ENCODE measurements at places on chromosomes 2 and 18.

DNA sequence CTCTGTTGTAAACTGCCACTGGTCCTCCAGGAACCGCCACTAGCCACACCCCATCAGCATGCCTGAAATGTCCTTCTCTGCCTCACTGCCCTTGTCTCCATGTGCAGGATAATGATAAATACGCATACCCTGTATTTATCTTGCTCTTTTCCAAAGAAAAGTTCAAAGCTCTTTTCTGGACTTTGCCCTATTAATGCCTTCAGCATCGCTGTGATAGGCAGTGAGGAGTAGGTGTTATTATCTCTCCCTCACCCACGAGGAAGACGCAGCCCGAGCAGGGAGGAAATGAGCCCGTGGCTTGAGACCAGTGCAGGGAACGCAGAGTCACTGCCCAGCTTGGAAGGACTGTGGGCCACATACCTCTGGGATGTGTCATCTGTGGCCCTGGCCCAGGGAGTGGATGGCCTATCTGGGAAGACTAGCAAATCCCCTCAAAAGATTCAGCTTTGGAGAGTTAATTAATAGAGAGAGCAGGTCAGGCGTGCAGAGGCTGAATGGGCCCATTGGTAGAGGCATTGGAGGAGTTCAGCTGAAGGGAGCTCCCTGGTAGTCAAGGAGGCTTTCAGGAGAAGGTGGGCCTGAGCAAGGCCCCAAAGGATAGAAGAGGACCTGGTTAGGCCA lies 39.5 kb upstream of the MCFD2 start:
- DNase-seq: no peak

DNA sequence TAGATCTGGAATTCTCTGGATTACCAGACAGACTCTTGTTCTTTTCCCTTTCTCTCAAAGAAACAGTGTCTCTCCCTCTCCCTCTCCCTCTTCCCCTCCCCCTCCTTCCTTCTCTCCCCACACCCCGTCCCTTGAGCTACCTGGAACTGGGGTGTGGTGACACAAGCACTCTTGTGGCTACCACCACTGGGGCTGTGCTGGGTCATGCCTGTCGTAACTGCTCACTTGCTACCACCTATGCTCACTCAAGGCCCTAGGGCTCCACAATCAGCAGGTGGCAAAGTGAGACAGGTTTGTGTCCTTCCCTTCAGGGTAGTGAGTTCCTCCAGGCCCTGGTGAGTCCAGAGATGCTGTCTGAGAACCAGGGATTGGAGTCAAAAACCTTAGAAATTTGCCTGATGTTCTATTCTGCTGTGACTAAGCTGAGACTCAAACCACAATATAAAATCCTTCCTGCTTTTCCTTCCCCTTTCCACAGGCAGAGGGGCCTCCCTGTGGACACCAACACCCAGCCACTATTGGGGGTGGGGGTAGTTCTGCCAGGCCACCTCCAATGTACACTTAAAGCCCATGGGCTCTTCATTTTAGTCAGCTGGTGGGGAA lies 70.8 kb downstream of the OXER1 start:
- peak; percentile 85 for DNase-seq

DNA sequence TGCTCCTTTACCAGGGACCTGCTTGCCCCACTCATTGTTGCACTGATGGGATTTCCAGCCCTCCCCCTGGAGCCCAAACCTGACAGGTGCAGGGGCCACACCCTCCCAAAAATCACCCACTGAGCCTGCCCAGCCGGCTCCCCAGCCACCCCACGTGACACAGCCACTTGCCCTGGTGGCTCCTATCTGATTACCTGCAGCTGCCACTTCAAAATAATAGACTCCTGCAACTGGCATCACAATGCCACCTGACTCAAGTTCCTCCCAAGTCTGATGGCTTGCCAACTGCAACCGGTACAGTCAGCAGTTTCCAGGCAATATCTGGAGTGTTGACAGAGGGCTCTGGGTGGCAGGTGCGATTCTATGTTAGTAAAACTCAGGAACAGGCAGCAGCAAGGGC lies 66.2 kb downstream of the CRACDL start:
- no peak for DNase-seq

- DNase-seq: no peak
These were observed 123.9 kb downstream of the MC4R start for GRCh38 chr18:60248336-60249330.

DNA sequence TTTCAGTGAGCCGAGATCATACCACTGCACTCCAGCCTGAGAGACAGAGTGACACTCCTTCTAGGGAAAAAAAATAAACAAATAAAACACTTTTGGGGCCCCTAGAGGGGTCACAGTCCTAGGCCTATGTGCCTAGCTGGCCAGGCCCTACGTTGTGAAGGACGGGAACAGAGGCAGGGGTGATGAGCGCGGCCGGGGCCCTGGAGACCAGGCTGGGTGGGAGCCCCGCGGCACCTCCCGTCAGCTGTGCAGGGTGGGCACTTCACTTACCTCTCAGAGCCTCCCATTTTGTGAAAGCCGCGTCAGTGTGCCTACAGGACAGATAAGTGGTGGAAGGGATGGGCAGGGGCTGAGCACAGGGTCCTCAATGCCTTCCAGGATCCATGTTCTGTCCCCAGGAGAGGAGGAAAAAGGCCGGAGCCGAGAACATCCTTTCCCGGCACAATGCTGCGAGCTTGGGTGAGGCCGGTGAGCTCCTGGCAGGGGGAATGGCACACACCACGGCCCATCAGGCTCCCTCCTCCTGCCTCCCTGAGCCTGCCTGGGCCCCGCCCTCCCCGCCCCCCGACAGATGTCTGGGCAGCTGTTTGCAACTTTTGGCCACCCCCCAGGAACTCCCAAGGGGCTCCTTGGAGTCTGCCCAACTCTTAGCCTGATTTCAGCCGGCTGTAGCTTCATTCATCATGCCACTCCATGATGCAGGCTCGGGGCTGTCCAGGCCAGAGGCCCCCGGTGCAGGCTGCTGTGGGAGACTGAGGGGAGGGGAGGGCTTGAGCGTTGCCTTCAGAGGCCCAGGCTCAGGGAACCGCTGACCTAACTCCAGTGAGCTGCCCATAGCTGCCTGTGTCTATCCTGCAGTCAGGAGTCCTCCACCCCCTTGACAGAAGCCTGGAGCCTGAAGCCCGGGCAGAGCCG lies 196.5 kb downstream of the TFCP2L1 start:
- DNase-seq: no peak
